Activated CD4-positive, alpha-beta T cell treated with anti-CD3 and anti-CD28 coated beads for 24 hours (primary cell): ENCODE measurements at places on chromosomes 3 and 15.

GRCh38 chr3:56725175-56725574, 42.1 kb upstream of the TASOR start:
- peak; percentile 32 for DNase-seq

- DNase-seq: no peak
Observed at GRCh38 chr3:39783680-39784079, 25.7 kb upstream of the MYRIP start.

DNA sequence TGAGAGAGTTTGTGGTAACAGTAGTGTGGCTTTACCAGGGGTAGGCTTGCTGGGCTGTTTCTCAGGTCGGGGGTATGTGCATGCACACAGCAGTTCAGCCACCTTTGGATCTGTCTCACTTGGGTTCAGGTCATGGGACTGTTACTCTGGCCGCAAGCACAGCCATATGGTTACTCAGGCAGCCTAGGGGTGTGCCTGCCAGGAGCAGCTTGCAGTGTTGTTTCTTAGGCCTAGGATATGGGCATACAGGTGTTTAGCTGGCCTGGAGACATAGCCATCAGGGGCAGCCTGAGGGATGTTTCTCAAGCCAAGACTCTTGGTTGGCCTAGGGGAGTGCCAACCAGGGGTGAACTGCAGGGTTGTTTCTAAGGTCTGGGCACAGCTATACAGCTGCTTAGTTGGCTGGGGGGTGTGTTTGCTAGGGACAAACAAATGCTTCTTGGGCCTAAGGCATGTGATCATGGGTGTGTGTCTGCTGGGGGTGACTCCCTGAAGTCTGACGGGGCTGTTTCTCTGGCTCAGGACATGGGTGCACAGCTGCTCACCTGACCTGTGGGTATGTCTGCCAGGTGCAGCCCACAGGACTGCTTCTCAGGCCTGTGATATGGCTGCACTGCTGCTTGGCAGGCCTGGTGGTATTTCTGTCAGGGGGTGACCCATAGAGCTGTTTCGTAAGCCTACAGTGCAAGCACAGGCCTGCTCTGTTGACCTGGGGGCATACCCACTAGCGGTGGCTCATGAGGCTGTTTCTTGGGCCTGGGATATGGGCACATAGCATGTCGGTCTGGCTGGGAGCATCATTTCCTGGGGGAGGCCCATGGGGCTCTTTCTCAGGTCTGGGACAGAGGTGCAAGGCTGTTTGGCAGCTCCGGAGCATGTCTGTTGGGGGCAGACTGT, 168.0 kb upstream of the THRB start:
- DNase-seq: no peak

GRCh38 chr3:188385295-188385694, 231.3 kb downstream of the LPP start:
- DNase-seq: no peak

- no peak for DNase-seq
Observed at GRCh38 chr3:163438760-163439159, 1639.5 kb downstream of the SI start.

DNA sequence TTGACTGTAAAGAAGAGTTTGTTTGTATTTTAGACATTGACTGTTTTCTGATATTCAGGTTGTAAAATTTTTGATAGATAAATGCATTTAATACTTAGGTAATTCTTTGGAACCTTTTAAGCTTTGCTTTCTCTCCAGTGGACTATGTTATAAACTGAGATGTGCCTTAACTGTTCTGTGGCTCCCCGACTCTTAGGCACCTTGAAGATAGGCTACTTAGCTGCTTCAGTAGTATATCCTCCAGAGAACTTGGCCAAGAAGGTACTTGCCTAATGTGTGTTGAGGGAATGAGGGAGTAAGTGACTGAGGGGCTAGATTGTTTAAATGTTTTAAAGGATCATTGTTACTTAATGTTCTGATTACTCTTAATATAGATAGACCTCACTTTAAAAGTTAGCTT, 141.3 kb upstream of the LRRFIP2 start:
- DNase-seq: no peak

DNA sequence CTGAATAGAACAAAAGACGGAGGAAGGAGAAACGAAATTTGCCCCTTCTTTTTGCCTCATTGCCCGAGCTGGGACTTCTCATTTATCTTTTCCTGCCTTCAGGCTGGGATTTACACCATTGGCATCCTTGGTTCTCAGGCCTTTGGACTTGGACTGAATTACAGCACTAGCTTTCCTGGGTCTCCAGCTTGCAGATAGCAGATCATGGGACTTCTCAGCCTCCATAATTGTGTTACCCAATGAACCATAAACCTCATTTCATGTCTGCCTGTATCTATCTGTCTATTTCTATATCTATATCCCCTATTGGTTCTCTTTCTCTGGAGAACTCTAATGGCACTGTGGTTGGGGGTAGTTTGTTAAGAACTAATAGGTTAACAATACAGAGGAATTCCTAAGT, 31.5 kb upstream of the CTXND1 start:
- DNase-seq: no peak

DNA sequence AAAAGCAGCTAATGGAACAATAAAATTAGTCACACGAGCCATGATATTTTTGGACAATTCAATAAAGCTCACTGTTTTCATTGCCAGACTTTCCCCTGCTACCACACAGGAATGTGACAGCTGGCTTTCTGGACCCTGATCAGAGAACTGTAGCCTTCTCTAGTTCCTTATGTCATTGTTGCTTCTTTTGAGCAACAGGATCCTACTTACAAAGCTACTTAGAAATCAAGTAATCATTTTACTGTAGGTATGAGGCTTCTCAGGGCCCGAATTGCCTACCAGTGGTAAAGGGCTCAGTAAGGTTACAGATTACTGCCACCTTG, 94.3 kb upstream of the AADACL2 start:
- DNase-seq: no peak

GRCh38 chr3:55172913-55173312, 245.1 kb upstream of the LRTM1 start:
- DNase-seq: no peak

DNA sequence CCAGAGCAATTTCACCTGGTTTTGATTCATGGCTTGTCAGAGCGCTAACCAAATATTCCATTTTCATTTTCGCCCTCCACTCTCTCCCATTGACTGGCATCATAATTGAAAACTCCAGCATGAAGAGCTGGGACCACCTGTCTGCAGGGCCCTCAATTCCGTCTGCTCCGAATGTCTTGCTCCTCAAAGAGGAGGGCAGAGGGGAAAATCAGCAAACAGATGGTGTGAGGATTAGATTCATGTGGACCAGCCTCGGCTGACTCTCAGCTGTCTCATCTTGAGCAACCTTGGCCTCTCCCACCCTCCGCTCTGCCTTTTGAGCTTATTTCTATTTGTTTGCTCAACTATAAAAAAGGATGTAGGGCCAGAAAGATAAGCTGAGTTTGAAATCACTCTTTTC, 512.2 kb upstream of the PPP2R3A start:
- DNase-seq: no peak

GRCh38 chr3:179021119-179021903, 50.3 kb downstream of the ZMAT3 start:
- no peak for DNase-seq

- DNase-seq: no peak
Observed at GRCh38 chr15:67779549-67780111, 45.7 kb upstream of the SKOR1 start.

GRCh38 chr3:38266810-38267209, 1.2 kb downstream of the SLC22A13 start:
- DNase-seq: no peak

DNA sequence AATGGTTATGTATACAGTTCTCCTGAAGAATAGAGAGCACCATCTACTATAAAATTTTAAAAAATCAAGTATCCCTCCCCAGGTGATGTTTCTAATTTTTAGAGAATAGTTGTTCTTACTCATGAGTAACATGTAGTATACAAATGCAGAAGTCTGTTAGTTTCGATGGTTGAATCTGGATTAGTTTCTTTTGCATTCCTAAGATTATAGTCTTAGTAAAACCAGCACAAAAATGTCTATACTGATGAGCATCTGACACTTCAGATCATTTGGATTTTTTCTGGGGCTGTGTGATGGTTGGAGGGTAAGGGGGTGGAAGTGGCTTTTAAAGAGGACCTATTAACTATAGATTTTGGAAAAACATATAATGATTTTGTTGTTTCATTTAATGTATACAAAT, 167.3 kb upstream of the SGO1 start:
- DNase-seq: no peak

DNA sequence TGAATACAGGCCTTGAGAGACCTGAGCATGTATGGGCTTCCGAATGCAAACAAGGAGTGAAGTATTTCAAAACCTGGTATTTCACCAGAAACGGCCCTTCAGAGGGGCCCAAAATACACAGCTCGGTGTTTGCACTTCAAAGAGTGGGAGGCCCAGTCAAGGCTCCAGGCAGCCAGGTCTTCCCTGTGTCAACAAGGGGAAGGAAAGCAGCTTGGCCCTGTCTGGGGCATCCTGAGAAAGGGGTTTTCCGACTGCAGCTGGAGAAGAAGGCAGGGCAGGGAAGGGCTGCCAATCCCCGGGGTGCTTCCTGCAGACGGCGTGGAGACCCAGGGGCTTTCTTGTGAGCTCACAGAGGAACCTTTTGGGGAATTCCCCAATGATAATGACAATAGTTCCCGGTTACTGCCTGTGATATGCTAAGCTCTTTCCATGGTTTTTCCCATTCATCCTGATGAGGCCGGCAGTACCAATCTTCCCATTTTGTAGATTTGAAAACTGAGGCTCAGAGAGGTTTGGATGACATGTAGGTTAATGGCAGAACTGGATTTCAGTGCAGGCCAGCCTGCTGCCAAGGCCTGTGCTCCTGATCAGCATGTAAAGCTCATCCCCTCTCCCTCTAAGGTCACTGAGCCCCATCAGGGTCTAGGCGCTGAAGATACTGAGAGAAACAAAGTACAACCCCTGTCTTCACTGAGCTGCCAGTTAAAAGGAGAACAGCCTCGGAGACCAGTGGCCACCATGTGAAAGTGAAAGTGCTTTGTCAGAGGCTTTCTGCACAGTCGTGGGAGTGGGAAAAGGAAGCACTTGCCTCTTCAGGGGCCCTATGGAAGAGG, 43.0 kb upstream of the TLE3 start:
- DNase-seq: no peak

DNA sequence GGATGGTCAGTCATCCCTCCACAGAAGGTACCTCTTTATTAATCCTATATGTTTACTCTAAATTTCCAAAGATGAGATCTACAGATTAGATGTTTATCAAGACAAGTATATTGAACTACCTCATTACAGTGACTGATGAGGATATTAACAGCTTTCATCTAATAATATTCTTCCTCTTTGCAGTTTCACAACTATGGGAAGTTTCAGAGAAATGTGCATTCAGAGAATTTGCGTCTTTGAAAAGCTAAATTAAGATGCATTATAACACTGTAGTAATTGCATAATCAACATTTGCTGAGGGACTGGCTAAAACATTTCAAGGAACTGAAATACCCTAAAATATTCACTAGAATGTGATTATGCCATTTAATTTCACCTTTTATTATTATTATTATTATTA, 46.7 kb downstream of the MCF2L2 start:
- DNase-seq: no peak

DNA sequence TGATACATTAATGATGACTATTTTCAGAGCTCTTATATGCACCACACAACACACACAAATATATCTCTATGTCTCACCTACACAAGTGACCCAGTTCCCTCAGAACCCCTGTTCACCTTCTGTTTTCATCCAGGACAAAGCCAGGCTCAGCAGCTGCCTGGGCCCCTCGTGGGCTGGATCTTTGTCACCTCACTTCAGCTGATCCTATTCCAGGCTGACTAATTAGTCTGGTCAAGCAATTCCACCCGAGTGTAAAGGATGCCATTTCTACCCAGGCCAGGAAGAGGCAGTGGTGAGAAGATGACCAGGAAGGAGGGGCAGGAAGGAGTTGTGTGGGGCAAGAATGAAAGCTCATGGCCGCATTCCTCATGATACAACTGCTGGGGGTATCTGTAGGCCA, 62.3 kb downstream of the DHX30 start:
- no peak for DNase-seq

DNA sequence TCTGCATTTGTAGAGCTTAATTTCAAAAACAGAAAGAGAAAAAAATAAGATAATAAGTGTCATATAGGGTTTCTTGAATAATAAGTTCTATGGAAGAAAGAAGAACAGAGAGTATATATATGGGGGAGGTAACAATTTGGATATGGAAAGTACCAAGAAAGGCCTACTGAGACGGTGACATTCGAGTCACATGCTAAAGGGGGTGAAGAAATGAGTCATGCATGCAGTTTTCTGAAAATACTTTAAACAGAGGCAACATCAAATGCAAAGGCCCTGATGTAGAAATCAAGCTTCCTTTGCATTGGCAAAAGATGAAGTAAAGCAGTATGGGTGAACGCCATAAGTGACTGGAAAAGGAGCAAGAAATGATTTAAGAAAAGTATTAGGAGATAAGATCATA, 371.6 kb upstream of the ZNF385D start:
- DNase-seq: no peak

- DNase-seq: no peak
Observed at GRCh38 chr15:67968564-67968963, 85.6 kb upstream of the PIAS1 start.

DNA sequence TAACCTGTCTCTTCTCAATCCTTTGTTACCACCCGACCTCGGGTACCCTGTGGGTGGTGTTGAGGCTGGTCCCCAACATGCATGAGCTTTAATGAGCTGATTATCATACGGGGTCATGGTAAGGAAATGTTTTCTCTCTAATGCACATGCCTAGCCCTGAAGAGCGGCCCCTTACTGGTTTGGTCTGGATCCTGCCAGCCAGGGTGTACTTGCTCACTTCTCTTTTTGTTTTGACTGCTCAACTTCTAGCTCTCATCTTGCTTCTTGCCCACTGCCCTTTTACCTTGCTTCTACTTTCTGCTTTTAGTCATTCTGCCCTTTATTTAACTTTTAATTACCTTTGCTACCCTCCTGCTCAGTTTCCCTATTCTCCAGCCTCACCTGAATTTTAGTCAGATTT, 44.3 kb upstream of the ACAD9 start:
- DNase-seq: no peak

DNA sequence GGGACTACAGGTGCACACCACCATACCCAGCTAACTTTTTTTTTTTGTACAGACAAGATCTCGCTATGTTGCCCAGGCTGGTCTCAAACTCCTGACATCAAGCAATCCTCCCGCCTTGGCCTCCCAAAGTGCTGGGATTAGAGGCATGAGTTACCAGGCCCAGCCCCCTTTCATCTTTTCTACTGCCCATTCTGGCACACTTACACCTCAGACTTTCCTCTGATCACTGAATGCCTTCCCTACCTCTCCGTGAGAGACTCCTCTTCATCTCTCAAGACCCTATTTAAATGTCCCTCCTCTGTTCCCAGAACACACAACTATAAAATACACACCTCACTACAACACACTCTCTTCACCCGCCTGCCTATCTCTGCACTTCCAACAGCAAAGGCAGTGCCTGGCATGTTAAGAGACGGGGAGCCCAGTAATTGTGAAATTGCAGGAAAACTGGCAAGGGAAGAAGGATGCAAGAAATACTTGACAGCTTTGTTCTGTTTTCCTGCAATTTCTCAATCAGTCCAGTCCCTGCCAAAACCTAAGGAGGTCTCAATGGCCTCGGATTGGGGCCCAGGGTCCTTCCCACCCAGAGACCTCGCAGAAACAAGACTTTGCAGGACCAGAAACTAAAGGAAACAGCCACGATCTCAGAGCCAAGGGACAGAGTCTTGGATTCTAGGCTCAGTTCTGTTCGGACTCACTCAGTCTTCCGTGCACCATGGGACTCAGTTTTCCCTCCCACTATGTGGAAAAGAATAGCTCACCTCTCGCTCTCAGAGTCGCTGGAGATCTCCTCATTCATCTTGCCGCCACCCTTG, 849 bp downstream of the RRP9 start:
- no peak for DNase-seq

GRCh38 chr15:58770519-58770856, 614 bp upstream of the MINDY2 start:
- no peak for DNase-seq

GRCh38 chr3:69462022-69462825, 76.3 kb upstream of the FRMD4B start:
- no peak for DNase-seq
